ENCODE measurements at places on chromosomes 16 and 17. TPM values are rescaled to one million over a fixed set of nuclear protein-coding genes. Genes with fewer than 3 reads are reported as not detected.

Gene SSTR5
- 3.5 TPM for total RNA-seq

Gene NUP93
- 59.9 TPM for total RNA-seq

DNA sequence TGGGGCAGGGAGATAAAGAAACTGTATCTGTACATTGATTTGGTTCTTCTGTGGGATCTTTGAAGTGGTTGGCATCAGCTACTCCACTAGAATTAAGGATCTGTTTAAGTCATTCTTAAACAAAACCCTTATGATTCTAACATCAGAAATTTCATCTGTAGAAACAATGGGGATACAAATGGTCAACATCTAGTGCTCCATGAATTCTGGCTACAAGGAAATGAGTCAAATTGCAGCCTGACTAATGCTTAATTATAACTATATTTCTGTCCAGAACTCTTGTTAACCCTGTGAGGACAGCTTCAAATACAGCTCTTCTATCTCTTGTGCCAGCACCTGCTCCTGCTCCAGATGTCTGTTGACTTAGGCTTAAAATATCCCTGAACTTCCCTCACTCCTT is 13.9 kb upstream of the GINS3 start:
- DNase-seq: no peak

GRCh38 chr16:30585400-30586191 is at the start of gene ZNF785:
Gene ZNF785 (minus strand): TSS chr16:30585697. CDS start chr16:30585611, 86 bp downstream.
- peak; percentile 96 for DNase-seq

DNA sequence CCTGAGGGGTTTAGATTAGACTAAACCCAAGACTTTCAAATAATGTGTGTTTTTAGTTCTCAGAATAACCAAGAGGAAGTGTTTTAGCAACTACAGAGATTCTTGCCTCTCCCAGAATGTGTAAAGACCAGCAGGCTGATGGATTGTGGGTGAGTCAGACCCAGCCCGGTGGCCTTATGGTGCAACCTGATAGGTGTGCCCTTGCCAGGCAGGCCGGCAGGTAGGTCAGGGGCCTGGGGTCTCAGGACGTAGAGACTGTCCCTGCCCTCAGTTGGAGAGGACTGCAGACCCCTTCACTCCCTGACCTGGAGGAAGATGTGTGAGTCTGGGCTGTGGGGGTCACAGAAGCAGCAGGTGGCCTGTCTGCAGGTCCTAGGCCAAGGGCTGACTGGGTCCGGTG is 47.2 kb upstream of the ACSF3 start:
- DNase-seq: no peak
